Renal cortical epithelial cell (primary cell): ENCODE measurements at places on chromosomes 1 and 21. TPM values are rescaled to one million over a fixed set of nuclear protein-coding genes. Genes with fewer than 3 reads are reported as not detected.

The CD1D gene
- 0.75 and 1.4 TPM in 2 replicates for total RNA-seq

The CCDC185 gene
- 0.17 and 1.3 TPM in 2 replicates for total RNA-seq

The CELA2B gene
- total RNA-seq = not detected in 2 replicates

GRCh38 chr21:36584980-36585940 lies 105.3 kb upstream of the CLDN14 start:
- no peak for DNase-seq

DNA sequence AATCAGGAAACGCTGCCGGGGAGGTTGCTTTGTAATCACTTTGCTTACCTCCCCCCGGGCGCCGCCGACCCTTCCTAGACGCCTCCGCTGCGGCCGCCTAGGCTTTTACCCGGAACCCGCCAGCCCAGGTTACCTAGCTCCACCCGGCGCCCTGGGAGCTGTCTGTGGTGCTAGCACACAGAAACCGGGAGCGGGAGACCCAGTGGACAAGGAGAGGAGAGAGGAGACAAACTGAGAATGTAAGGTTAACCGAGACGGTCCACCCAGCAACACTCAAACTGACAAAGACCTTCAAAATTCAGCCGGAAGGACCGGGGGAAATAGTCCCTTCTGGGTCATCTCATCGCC lies 9.8 kb downstream of the BARHL2 start:
- DNase-seq = peak; percentile 29

- DNase-seq = no peak
Observed at GRCh38 chr1:183628537-183628936, 7.0 kb downstream of the ARPC5 start.

- DNase-seq = peak; percentile 50
Observed at GRCh38 chr1:115706587-115707425, 61.7 kb downstream of the CASQ2 start.

- DNase-seq = no peak
Observed at GRCh38 chr1:41695118-41695745, 210.7 kb upstream of the EDN2 start.

DNA sequence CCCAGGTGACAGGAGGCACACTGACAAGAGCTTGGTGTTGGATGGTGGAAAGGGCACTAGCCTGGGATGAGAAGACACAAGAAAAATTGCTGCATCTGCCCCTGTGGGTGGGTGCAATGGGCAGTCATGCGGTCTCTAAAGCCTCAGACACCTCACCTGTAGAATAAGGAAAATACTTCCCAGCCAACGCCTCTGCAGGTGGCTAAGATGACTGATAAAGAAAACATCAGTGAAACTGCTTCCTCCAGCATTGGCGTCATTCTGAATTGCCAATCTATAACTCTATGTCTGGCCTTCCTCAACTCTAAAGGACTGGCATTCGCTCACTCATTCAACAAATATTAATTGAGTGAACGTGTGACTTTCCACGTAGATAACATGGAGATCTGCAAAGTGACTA lies 100.4 kb upstream of the F3 start:
- DNase-seq = peak; percentile 66

- DNase-seq = no peak
Observed at GRCh38 chr1:9246841-9247785, 12.5 kb downstream of the H6PD start.
